MM.1S (cell line): ENCODE measurements at places on chromosomes 1 and 21.

DNA sequence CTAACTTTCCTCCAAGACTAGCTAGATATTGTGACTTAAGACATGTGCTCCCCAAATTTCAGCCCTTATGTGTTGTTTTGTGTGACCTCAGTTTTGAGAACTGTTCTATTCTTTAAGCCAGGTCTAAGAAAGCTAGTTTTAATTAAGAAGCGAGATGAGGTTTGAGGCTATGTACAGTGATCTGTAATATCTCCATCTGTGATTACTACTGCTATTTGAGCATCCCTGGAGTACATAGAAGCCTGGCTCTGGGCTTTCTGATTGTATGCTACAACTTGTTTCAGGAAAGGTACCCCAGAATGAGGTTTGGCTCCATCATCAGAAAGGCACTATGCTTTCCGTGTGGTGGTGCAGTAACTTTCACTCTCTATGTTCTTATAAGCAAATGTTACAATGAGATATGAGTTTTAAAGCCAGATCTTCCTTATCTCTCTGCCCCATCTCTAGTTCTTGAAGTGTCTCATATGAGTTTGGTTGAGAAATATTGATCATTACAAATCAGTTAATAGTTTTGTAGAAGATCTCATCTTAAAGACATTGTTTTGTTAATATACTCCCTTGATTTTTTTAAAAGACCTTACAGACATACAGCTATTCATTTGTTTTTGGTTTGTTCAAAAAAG lies 605 bp downstream of the RGS4 start:
- no peak for DNase-seq

GRCh38 chr1:30810416-30811080 lies 53.0 kb upstream of the LAPTM5 start:
- DNase-seq, result no peak

DNA sequence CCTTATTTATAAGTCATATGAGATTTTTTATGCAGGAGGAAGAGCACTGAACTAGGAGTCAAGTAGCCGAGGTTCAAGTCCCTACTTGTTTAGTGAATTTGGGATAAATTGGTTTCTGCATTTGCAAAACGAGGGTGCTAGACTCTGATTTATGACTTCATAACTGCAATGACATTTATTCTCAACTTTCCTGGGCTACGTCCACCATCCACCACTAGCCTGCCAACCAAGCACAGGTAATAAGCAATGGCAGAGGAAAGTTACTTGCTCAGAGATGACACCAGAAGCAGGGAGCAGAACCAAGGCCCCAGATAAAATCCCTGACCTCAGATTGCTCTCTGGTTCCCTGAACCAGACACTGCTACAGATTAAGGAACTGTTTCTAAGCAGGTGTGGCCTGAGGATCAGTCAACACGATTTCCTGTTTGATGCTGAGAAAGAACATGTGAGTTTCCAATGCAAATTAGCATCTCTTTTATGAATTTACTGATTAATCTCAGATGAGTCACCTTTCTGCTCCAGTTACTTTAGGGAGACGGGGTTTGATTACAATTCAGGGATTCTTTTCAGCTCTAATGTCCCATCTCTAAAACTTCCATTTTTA lies 52.7 kb downstream of the PLPP3 start:
- DNase-seq, result peak; percentile 79

GRCh38 chr1:74508449-74508848 lies 4.0 kb downstream of the LRRC53 start:
- DNase-seq, result no peak

DNA sequence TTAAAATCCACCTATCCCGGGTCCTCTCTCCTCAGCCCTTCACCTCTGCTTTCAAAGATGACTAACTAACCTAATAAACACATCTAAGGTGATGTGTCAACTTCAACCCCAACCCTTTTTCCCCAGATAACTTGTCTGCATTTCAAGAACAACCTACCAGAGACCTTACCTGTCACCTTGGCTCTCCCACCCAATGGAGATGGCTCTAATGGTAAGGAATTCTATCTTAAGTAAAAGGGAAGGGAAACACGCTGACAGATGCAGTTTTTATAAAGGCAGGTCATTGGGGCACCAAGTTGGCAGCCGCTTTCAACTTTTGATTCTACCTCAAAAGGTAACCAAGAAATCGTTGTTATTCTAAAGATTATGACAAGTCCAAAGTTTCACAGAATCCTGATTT lies 37.6 kb downstream of the MRPL39 start:
- DNase-seq, result no peak

- DNase-seq, result no peak
Measured at GRCh38 chr1:55252942-55253589, 37.9 kb upstream of the USP24 start.

DNA sequence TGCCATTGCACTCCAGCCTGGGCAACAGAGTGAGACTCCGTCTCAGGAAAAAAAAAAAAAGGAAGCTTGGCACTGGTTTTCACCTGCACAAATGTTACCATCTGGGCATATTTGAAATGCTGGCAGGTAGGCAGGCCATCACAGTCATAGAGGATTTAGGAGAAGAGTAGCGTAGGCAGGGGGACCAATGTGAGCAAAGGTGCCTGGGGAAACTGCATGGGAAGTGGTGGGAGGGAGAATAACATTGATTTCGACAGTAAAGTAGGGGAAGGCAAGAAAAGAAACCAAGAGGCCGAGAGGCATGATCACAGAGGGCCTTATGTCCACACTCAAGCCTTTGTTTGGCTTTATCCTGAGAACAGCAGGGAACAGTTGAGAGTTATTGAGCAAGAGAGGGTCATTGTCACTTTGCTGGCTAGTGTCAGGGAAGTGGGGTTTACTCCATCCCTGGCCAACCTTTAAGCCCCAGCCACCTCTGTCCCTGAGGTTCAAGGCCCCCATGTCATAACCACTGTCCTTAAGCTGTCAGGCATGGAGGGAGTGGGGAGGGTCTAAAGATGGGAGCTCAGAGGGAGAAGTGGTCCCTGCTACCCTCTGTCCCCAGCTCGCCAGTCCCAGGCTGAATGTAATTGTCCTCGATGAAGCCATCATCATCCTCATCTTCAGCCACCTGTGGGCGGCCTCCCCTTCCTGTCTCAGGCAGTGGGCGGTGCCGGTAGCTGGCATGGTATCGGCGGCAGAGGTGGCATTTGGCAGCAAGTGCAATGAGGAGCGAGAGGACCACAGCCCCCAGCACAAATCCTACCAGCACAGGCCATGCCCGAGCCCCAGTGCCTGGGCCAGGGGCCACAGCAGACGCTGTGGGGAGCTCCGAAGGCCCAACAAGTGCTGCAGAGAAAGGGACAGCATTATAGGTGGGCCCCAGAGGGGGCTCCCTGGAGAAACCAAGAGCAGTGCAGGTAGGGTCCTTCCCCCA lies 2.9 kb downstream of the C1orf210 start:
- DNase-seq, result no peak

DNA sequence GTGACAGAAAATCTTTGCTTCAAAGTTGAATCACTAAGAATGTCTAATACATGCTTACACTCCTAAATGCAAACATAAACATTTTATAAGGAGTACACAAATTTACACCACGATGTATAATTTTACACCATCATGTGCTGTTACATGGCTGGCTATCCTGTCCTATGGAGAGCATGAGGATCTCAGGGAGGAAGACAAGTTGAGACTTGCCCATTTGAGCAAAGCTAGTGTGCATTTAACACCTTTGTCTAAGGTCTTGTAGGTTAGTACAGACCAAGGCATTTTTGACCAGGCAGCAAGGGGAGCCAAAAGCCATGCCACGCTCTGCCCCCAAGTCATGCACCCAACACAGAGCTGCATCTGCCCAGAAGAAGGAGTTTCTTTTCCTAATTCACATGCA lies 14.5 kb upstream of the COG2 start:
- DNase-seq, result no peak

- DNase-seq, result no peak
Measured at GRCh38 chr1:68103011-68103545, 52.7 kb upstream of the DIRAS3 start.

- peak; percentile 95 for DNase-seq
Measured at GRCh38 chr1:18926315-18927081, 24.1 kb upstream of the ALDH4A1 start.

DNA sequence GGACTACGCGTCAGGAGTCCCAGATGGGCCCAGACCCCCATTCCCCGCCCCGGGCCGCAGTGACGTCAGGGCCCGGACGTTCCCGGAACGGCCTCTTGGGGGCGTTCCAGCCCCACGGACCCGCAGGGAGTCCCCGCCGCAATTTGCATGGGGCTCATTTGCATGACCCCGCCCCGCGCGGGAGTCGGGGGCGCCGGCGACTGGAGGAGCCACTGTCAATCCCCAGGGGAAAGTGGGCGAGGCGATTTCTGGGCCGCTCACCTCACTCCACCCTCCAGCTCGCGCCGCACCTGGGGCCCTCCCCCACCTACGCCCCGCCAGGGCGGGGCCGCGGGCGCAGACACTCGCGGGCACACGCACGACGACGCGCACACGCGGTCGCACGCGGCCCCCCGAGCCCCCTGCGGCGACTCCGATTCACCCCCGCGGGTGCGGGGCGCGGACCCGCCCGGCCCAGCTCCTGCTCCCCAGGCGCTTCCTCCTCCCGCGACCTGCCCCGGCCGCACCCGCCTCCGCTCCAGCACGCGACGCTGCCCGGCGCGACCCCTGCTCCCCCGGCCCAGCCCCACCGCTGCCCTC lies 13.2 kb downstream of the AGRN start:
- DNase-seq, result peak; percentile 91

DNA sequence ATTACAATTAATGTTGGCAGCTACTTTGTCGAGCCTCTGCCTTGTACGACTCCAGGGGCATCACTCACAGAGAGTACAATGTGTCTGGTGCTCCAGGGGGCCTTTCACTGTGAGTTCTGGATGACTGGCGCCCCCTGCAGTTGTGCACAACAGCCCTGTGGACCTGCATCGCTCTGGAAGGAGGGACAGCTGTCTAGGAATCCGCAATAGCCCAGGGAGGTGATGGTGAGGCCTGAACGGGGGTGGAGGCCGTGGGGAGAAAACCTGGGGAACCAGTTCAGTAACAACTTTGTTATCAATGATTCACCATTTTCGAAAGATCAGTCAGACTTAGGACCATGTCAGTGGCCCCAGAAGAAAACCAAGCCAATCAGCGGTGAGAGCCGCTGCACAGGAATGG lies 189.1 kb downstream of the KAZN start:
- DNase-seq, result no peak

DNA sequence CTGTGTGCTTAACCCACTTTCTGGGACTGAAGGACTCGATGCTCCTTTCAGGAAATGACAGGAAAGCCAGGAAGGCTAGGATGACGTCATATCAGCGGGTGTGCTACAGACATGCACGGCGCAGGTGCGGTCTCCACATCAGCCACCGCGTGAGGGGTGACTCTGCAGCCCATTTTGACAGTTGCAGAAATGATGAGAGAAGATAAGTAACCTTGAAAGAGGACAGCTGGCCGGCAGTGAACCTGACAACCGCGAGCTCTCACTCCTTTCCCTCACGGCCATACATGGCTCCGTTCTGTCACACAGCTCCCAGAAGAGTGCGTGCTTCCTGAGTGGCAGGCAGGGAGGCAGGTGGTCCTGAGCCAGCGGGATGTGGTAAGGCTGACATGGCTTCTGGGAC lies 1.7 kb upstream of the KRTAP10-5 start:
- no peak for DNase-seq

GRCh38 chr1:236673289-236673919 lies 12.9 kb upstream of the ACTN2 start:
- DNase-seq, result no peak

GRCh38 chr1:18137759-18138345 lies 30.3 kb downstream of the IGSF21 start:
- DNase-seq, result no peak

DNA sequence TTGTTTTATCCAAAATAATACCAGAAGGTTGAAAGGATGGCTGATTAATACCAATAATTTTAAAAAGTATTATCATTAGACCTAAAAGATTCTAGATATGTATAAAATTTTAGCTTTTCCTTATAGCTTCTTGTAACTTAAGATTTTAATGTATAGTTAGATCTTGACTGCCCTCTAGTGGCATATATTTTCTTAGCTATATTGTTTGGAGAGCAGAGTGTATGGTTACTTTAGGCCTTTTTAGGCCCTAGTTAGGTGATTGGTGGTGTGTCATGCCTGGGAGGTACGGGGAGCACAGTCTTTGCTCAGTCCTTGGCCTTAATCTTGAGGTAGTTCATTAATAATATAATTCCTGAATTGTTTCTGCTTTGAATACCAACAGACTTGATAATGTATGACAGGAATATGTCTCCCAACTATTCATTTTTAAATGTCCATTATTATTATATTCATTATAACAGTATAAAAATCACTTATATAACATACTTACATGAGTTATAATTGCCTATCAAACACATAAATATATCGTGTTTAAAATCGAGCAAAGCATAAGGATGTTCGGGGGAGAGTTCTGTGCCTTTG lies 328.4 kb downstream of the ZP4 start:
- peak; percentile 80 for DNase-seq

GRCh38 chr1:182952677-182953444 lies at the start of gene SHCBP1L:
SHCBP1L (minus strand) TSS chr1:182953166; CDS start chr1:182953133, 33 bp downstream.
- DNase-seq, result no peak

DNA sequence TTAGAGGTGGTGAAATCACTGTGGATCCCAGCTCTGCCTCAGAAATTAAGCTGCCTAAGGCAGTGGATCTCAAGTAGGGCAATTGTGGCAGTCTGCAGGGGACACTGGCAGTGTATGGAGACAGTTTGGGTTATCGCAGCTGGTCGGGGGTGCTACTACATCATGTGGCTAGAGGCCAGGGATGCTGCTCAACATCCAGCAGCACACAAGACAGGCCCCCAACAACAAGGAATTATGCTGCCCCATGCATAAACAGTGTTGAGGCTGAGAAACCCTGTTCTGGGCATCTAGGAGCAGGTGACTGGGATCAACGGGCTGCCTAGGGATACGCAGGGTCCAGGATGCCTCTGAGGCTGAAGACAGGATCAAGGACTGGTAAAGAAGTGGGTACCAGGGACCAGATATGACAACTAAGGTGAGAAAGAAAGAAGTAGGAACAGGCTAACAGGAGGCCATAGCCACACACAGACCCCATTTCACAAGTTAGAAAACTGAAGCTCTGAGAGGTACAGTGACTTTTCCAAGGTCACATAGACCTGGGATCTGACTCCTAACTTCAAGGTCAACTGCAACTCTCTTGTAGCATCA lies 8.7 kb downstream of the BATF3 start:
- DNase-seq, result no peak

- no peak for DNase-seq
Measured at GRCh38 chr1:164726235-164726634, 167.3 kb downstream of the PBX1 start.

DNA sequence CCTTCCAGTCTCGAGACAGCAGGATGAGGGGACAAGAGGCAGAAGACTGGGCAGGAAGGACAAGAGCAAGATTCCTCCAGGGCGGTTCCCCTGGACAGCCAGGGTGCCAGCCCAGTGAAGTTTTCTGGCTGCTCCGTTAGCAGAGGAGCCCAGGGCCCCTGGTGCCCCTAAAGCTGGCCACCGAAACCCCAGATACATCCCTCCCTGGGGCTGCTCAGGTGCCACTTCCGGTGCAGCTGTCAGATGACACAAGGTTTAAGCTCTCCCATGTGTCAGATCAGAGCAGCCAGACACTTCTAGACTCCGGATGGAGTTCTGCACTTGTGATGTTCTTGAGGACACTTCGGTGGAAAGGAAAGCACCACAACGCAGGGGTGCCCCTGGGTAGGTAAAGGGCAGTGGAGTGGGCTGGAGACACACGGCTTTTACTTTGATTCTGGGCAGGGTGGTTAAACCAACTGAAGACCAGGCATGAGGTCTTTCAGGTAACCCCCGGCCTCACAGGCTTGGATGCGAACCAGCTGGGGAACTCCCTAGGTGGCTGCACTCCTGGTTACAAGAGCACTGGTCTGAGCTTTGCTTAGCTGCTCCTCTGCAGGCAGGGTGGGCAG lies 85.7 kb downstream of the ITPKB start:
- peak; percentile 98 for DNase-seq

GRCh38 chr21:43632373-43632905 lies 26.8 kb downstream of the HSF2BP start:
- DNase-seq, result no peak

- no peak for DNase-seq
Measured at GRCh38 chr1:89273324-89273778, 691 bp upstream of the GBP5 start.
